Left lobe of liver (tissue), 2 donors: ENCODE measurements at places on chromosomes 6 and 20.

- DNase-seq = no peak
Measured at GRCh38 chr20:63533388-63533787, 3.8 kb downstream of the PTK6 start.

DNA sequence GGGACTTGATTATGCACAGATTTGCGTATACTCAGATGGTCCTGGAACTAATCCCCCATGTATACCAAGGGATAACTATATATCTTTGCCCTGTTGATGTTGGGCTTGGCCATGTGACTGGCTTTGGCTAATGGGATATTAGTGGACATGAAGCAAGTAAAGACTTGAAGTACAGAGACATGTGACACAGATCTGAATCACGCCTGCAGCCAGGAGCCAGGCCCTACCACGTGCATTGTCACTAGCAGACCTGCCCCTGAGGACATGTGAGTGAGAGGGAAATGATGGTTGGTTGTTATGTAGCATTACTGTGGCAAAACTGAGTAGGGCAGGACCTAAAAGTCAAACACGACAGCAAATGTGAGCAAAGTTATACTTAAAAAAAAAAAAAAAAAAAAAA lies 155.7 kb downstream of the AKAP7 start:
- no peak for DNase-seq

- no peak for DNase-seq
Measured at GRCh38 chr6:43963203-43963602, 164.0 kb downstream of the MRPL14 start.

GRCh38 chr20:57527728-57528127 lies 2.8 kb upstream of the CTCFL start:
- no peak for DNase-seq

GRCh38 chr6:7268816-7269555 lies 44.0 kb downstream of the SSR1 start:
- no peak for DNase-seq

- no peak for DNase-seq
Measured at GRCh38 chr6:5553767-5554166, 292.5 kb downstream of the FARS2 start.

DNA sequence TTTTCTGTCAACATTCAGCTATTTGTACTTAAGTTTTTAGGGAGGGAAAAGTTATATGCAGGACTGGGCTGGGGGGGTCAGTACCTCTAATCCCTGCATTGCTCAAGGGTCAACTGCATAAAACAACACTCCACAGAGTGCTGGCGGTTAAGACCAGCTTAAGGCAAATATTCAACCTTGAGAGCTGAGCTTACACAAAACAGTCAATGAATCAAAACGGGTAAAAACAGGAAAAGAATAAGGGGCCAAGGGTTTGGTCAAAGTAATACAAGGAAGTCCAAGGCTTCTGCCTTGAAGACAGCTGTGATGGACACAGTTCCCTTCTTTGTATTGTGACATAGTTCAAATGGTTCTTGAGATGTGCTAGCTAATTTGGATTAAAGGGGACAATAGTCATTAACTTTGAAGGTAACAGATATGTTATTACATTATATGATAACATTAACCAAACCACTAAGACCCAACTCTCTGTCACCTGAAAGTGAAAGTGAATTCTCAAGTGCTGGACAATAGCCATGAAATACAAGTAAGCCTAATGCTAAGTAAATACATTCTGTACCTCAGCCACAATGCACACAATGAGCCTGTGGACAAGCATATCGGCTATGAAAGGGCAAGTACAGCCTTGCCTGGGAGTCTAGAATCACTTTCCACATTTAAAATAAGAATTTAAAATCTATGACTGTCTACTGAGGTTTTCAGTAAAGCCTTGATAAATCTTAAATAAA lies 106.8 kb downstream of the PDE10A start:
- DNase-seq = no peak

DNA sequence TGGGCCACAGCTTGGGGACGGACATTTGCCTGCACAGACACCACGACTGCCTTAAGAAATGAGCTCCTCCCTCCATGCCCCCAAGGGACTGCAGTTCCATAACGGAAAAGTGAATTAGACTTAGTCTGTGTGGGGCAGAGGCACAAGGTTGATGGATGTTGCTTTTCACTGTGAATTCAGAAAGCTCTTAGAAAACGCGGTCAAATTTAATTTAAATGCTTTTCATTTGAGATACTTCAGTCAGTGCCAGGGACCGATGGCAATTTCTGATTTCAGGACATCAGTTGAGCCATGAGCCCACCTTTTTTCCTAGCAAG lies 356.4 kb downstream of the KIF16B start:
- DNase-seq = no peak

GRCh38 chr6:134849920-134850447 lies 99.9 kb downstream of the ALDH8A1 start:
- peak; percentile 95 for DNase-seq

GRCh38 chr6:166286839-166287271 lies 21.3 kb downstream of the PRR18 start:
- no peak for DNase-seq

GRCh38 chr20:32227744-32228688 lies 20.3 kb downstream of the POFUT1 start:
- no peak for DNase-seq

GRCh38 chr6:11944111-11944510 lies 68.0 kb upstream of the HIVEP1 start:
- DNase-seq = no peak

DNA sequence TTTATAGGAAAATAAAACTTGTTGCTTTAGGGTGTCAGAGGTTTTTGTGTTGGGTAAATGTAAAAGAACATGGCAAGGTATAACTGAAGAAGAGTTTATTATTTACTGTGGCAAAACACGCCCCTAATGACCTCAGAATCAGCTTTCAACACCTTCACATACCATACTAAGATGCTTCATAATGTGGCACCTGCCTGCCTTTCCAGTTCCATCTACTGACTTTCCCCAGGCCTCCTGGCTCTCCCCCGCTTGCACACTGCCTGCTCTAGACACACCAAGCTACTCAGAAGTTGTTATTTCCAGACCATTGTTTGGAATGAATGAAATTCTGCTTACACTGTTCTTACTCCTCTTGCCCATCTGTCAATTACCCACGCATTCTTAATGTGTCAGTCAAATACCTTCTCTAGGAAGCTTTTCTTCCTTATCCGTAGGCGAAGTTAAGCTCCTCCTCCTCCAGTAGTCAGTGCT lies 1.8 kb downstream of the TIAM2 start:
- no peak for DNase-seq

GRCh38 chr20:49724408-49725223 lies 10.9 kb upstream of the B4GALT5 start:
- no peak for DNase-seq

DNA sequence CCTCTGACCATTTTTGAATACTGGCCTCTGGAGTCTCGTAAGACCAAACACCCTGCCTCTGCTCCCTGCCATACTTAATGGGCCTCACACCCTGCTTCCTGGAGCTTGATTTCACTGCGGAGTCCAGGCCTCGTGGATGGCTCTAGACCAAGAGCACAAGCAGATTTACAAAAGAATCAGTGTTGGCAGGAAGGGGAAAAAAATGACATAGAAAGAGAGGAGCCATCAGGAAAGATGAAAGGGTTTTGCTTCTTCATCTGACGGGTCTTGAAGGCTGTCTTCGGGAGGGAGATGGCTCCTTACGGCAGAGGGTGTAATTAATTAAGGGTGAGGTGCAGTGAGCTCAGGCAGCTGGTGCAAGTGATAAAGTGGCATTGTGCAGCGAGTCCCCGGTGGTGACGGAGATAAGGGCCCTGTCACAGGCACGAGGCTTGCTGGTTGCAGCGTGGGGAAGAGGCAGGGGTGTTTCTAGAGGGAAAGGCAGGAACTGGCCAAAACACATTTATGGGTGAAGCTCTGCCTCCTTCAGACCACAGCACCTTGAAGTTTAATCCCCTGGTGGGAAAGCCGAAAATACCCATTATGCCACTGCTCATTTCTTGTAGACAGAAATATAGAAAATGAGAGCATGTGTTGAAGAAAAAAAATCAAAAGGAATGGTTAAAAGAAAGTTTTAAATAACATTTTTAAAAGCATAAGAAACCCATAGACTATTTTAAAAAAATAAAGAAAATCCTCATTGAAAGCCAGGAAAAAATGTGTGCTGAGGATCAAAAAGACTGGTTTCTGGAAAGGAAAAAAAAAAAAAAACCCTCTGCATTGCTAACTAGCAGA lies 128.6 kb upstream of the LRFN2 start:
- DNase-seq = no peak
